ENCODE measurements at places on chromosomes 5 and 9. TPM values are rescaled to one million over a fixed set of nuclear protein-coding genes. Genes with fewer than 3 reads are reported as not detected.

- no peak for DNase-seq
These were observed 168.7 kb downstream of the KDM4C start for GRCh38 chr9:6926436-6926835.

- DNase-seq = no peak
These were observed 63.1 kb downstream of the MTMR12 start for GRCh38 chr5:32249668-32250067.

GRCh38 chr5:160649304-160649703 is 202.7 kb downstream of the ATP10B start:
- no peak for DNase-seq

GRCh38 chr5:14142827-14143545 is at the start of gene TRIO:
TSS of gene TRIO (plus strand) at chr5:14143342. CDS start at chr5:14143726, 384 bp downstream.
- DNase-seq = peak; percentile 77

The IRGM gene
- total RNA-seq = not detected

The CHSY3 gene
- total RNA-seq = 2.3 TPM

The IFNW1 gene
- not detected for total RNA-seq

DNA sequence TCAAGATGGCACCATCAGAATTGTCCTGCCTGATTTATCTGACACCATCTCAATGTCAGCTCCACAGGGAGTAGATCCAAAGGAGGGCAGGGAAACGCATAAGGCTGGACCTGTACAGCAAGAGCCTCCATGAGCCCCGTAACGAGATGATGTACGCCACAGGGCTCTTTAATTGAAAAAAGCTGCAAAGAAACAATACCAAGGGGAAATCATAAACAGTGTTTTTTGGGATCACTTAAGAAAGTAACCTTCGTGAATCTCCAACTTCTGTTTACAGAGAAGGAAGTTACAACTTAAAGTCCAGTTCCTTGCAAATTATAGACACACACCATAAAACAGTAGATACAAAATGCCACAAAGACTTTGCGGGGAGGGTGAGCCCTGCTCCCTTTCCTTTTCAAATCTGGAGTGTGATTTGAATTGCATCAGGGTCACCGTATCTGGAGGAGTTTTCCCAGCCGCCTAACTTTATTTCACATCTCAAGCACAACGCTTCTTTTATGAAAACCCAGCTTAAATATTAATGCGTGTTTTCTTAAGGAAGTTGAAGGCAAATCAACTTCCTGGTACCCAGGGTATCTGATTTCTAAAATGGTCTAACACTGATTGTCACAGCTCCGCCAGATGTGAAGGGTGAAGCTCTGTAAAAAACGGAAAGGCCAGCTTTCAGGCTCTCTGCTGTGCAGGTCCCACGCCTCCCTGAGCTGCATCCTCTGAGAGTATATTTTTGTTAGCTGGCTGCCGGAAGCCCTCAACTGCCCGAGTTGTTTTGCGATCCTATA is 88.9 kb downstream of the EBF1 start:
- no peak for DNase-seq

All from HCT116 (cell line).